ENCODE measurements at places on chromosomes 2 and 18.

DNA sequence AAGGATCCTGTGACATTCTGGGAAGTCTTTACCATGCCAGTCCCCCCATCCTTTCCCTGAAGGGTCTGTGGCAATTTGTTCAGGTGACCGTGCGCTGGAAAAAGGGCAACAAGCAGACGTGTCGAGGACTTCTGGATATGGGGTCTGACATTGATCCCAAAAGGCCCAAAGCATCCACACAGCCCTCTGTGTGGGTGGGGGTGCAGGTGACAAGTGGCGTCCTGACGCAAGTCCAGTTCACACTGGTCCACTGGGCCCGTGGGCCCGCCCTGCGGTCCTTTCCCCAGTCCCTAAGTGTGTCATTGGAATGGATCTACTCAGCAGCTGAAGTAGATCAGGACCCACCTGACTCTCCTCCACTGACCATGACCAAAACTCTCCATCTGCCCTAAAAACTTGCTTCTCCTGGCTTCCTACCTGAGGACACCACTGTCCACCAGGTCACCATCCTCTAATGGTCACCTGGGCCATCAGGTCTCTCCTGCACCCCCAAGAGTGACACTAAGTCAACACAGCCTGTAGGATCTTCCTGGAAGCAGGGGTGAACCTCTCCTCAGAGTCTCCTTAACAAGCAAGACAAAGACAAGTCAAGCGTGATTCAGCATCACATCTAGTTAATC, 85.6 kb upstream of the SLC66A3 start:
- DNase-seq, result no peak

DNA sequence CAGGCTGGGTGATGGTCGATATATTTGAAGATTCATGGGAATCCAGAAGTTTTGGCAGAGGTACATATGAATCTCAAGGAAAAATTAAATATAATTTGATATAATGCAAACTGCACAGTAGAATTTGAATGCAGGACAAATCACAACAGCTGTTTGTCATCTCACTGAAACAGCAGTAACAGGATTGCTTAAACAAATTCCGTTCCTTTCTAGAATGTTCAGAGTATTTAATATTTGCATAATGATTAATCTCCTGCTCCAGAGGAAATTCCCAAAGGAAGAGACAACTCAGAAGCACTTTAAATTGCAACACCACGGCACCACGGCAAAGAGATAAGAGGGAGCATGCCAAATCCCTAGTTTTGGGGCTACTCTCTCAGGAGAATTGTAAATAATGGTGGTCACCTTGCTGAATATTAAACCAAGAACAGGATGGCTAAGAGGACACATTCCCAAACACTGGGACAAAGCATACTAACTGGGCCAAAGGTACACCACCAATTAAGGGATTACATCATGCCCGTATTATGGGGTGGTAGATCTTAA, 67.8 kb upstream of the MAP4K3 start:
- DNase-seq, result peak; percentile 83

GRCh38 chr2:98346311-98347236, at the start of gene CNGA3:
Gene CNGA3 (plus strand): TSS chr2:98346456. CDS start chr2:98369976, 23,520 bp downstream.
- DNase-seq, result no peak

DNA sequence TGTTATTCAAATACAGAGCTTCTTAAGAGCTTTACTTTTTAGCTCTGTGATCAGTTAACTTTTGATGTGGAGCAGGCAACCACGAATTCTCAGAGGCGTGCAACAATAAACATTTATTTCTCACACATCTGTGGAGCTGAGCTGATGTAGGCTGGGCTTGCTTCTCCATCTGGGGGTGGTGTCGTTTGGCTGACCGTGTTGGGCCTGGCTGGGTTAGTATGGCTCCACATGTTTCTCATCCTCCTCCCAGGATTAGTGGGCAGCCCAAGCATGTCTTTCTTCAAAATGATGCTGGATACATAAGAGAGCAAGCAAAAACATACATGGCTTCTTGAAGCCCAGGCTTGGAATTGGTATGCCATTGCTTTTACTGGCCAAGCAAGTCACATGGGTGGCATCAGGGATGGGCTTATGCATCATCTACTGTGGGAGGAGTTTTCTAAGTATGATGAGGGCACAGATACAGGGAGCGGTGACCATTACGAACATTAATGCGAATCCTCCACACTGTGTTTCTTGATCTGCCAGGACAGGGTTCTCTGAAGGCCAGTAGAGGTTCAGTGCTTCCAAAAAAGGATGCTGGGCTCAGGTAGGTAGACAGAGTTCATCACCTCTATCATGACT, 157.0 kb upstream of the TNP1 start:
- no peak for DNase-seq

DNA sequence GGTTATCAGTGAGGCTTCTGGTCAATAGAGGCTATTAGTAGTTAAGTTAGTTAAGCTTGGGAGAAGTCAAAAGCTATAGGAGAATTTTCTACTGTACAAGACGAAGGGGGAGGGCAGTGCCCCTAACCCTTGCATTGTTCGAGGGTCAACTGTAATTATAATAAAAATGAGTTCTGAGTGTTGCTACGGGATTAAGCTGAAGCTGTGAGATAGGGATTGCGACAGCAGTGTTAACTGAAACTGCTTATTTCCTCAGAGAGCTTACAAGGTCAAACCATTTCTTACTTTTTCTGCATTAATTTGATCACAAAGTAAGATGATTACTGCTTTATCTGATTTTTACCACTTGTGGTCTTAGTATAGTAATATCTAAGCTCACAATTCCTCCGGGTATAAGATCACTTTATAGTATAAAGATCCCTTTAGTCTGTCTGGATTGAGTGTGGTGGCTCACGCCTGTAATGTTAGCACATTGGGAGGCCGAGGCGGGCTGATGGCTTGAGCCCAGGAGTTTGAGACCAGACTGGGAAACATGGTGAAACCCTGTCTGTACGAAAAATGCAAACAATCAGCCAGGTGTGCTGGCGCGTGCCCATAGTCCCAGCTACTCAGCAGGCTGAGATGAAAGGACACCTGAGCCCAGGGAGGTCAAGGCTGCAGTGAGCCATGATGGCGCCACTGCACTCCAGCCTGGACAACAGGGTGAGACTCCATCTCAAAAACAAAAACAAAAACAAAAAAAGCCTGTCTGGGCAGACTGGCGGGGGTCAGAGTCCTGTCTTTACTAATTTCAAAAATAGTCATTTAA, 119.5 kb upstream of the TLK1 start:
- DNase-seq, result no peak

- DNase-seq, result no peak
Observed at GRCh38 chr2:48043746-48044145, 137.4 kb upstream of the FBXO11 start.

GRCh38 chr2:201194097-201194496, 11.2 kb downstream of the CASP10 start:
- DNase-seq, result no peak

GRCh38 chr18:12768625-12769024, 65.8 kb downstream of the PSMG2 start:
- DNase-seq, result no peak

GRCh38 chr2:74715081-74715791, 61.2 kb downstream of the SEMA4F start:
- peak; percentile 85 for DNase-seq

GRCh38 chr18:79956276-79956675, 4.8 kb upstream of the SLC66A2 start:
- no peak for DNase-seq

- DNase-seq, result no peak
Observed at GRCh38 chr2:148819019-148819585, 55.9 kb upstream of the KIF5C start.

- DNase-seq, result no peak
Observed at GRCh38 chr2:198883604-198884003, 574.1 kb downstream of the SATB2 start.

GRCh38 chr2:102634831-102635241, 15.5 kb downstream of the SLC9A2 start:
- no peak for DNase-seq

DNA sequence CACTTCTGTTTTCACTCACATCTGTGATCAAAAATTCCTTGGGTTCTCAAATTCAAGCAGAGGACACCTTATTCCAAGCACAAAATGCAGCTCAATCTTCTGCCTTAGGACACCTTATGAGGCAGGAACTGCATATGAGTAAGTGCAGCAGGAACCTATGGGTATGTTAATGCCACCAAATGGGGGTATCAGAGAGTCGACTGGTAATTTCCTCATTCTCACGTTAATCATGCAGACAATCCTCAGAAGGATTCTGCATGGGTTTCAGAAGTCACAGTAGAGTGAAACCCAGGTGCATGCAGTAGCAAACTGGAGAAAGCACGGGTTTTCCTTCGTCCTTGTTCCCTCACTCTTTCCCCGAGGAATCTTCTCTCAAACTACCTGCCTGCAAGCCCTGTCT, 452.8 kb downstream of the CBLN2 start:
- no peak for DNase-seq

DNA sequence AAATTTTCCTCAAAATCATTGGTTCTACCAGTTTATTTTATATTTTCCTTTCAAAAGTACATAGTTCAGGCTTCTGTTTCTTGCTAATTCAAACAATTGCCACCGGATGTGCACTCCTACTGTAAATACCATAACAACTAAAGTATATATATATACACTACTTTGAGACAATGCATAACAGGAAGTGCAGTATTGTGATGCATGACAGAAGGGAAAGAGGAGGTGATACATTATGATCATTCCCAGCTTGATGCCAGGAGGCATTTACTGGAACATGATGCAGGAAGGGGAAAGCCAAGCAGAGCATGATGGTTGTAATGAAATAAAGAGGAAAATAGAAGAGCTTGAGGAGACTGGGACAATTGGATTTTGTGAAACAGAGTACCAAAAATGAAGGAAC, 215.2 kb upstream of the NT5C1B start:
- DNase-seq, result no peak

DNA sequence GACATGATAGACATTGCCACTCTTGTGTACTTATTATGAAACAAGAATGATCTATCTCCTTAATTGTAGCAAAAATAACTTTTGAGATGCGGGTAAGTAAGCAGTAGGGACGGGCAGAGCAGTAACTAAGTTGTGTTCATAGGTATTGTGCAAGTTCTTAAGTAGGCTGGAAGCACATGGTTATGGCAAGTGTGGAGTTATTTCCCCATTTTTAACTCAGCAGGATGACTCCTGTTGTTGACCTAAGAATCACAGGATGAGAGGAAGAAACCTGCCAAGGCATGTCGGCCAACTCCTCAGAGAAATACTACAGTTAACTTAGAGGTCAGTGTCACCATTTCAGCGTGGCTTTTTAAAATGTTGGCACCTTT, 51.1 kb upstream of the FN1 start:
- no peak for DNase-seq

DNA sequence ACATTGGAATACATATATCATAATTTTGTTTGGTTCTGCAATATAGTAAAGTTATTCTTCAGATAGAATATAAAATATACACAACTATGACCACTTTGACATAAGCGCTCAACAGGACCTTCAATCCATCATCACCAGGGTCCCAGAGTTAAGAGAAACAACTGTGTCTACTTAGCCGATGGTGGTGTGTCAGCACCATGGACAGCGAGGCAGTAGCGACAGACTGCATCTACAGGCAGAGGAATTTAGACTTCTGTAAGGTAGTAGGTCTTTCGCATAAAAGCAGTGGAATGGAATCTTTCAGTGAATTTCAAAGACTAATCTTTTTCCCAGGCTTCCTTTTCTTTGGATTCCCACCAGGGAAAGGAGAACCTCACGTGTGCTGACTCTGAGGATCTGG, 20.5 kb upstream of the LRPPRC start:
- DNase-seq, result peak; percentile 38

GRCh38 chr2:43427032-43427424, 168.8 kb downstream of the THADA start:
- DNase-seq, result no peak

DNA sequence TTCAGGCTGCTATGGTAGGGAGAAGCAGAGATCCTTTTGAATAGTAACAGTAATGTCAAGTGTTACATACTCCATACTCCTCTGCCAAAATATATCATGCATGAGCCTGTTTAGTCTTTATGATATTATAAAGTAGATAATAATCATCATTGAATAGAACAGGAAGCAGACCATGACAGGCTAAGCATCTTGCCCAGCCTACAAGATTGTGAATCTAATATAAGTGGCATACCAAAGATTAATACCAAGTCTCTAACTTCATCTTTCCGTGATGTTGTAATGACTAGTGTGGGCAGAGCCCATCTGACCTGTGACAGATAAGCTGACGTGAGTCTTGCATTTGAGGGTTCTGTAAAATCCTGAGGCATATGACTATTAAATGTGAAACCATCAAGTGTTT, 13.1 kb downstream of the NDUFB3 start:
- DNase-seq, result no peak

GRCh38 chr2:68717305-68717661, 17.3 kb upstream of the ARHGAP25 start:
- DNase-seq, result no peak

DNA sequence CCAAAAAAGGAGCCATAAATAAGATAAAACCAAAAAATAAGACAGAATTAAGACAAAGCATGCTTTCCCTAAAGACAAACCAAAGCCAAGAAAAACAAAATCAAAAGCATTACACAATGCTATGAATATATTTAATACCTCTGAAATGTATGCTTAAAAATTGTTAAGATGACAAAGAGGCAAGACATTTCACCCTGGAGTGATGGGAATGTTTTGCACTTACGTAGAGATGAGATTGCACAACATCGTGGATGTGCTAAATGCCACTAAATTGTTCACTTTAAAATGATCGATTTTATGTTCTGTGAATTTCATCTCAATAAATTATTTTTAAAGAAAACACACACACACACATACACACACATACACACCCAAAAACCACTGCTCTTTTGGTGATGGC, 386.6 kb upstream of the KLHL29 start:
- no peak for DNase-seq

DNA sequence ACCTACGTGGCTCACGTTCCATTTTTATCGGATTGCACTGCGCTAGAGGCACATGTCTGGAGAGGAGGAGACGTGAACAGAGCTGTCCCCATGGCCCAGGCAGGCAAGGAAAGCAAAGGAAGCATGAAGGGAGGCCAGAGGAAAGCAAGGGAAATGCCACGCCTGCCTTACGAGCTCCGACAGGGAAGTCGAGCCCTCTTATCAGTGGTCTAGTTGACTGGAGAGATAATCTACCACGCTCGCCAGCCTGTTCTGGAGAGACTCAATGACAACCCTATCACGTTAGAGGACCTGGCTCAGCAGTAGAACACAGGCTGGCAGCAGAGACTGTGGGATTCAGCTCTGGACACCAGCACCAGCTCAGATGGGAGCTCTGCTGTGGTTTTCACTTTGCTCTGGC, 202.6 kb upstream of the ID2 start:
- DNase-seq, result no peak

Measured in kidney glomerular epithelial cell (primary cell).